Psoas muscle (tissue), 8 donors: ENCODE measurements at places on chromosomes 13 and 19. TPM values are rescaled to one million over a fixed set of nuclear protein-coding genes. Genes with fewer than 3 reads are reported as not detected.

DNA sequence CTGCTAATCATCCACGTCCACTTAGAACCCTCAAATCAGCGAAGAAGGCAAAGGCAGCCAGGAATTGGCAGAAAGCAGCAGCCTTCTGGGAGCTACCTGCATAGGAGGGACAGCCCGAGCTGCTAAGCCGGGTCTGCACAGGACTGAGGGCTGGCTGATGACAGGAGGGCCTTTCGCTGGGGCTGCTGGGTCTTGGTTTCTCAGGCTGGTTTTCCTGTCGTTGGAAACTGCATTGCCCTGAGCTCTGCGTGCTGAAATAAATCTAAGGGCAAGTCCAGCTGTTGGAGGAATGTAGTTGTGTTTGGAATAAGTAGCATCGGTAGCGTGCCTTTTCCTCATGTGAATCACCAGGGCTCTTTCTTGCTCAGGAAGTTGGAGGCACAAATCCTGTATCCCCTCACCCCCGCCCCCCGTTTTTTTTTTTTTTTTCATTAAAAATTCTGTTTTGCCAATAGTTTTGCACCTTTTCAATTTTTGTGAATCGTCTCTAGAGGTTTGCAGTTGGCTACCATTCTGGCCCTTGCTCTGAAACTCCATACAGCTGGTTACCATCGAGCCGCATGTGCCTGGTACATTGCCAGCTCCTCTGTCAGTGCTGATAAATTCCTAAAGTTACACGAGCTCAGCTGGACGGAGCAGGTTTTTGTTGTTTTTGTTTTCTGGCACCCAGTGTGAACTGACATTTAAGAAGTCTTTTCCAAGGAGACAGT lies 193.9 kb upstream of the RNF113B start:
- DNase-seq = no peak

GRCh38 chr19:50796128-50796633 lies 6.0 kb downstream of the ACP4 start:
- no peak for DNase-seq

Gene CYP4F8
- total RNA-seq = not detected

DNA sequence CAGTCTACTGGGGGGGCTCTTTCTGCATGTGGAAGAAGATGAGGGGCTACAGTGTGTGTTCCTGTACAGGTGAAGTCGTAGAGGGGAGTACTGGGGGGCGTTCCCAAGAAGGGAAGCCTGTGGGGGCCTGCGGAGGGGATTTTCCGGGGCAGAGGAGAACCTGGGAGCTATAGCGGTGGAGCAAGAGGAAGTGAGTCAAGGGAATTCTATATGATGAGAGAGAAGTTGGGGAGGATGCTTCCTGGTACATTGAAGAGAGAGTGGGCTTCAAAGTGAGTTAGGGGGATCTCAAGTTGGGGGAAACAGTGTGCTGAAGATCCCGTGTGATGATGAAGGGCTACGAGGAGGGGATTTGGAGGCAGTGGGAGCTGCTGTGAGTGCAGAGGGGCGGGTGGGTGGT lies 1.9 kb upstream of the CACNG8 start:
- DNase-seq = no peak

Gene ZNF112
- 1.6 TPM for total RNA-seq

GRCh38 chr19:28289295-28290063 lies 923.5 kb downstream of the UQCRFS1 start:
- no peak for DNase-seq

- peak; percentile 48 for DNase-seq
Measured at GRCh38 chr19:37933937-37934358, 26.9 kb downstream of the SIPA1L3 start.

DNA sequence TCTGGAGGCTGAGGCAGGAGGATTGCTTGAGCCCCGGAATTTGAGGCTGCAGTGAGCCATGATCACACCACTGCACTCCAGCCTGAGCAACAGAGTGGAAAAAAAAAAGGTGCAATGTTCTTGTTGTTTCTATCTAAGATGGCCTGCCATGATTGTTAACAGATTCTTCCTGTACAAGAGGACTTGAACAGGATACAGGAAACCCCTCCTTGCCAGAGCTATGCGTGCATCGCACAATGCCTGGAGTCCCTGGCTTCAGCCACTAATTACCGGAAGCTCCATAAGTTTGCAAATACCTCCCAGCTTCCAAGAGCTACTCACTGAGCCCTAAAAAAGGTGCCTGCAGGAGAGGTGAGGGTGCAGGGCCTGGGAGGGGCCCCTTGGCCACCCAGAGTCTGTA lies 13.1 kb upstream of the HIF3A start:
- DNase-seq = no peak

- DNase-seq = no peak
Measured at GRCh38 chr13:88217883-88218282, 546.7 kb downstream of the SLITRK5 start.

GRCh38 chr19:30656520-30657100 lies 284.4 kb downstream of the ZNF536 start:
- DNase-seq = no peak

DNA sequence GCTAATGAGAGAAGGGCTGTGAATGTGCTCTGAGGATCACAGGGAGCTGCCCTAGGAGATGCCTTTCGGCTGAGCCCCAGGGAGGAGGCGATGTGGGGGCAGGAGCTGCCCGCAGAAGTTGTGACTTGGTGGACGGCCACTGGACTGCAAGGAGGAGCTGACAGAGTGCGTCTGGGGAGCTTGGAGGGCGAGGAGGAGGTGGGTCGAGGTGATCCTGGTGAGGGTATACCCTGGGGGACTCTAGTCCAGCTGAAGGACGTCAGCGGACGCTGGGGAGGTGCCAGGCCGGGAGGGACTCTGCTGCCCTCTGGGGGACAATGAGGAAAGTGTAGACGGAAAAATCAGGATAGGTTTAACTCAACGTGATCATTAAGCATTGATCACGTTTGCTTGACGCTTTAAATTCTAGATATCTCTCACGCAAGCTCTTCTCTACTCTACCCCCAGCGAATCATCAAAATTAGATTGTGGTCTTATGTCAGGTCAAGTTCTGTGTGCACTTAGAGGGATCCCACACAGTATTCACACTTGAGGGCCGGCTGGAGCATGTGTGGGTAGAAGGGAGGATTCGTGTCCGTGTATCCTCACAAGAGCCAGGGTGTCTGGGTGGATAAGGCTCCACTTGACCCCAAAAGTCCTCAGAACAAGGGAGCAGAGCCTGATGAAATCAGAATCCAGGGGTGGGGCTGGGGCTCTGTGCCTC lies 3.3 kb upstream of the CEACAM7 start:
- no peak for DNase-seq

Gene C19orf38
- 1.2 TPM for total RNA-seq

DNA sequence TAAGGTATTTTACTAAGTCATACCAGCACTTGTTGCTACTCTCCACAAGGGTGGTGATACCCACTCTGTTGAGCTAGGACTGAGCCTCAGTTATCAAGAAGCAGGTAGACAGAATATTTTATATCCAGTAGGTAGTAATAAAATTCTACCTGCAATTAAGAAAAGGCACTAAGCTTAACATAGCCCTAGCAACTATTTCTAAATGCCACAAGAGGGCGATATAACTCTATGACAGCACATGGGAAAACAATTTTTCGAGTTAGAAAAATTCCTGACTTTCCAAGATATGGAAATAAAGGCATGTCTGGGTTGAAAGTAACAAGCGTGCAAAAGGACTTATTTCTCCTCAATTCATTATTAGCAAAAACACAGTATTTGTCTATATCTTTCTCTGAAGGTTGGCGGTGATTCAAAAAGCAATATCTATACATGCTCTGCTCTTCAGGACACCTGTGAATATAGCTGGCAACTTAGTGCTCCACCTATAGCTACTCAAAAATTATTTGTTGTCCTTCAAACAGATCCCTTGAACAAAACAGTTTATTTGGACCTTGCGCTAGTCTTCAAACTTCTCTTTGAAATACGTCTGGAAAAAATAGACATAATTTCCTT lies 14.7 kb downstream of the CCDC169 start:
- no peak for DNase-seq

DNA sequence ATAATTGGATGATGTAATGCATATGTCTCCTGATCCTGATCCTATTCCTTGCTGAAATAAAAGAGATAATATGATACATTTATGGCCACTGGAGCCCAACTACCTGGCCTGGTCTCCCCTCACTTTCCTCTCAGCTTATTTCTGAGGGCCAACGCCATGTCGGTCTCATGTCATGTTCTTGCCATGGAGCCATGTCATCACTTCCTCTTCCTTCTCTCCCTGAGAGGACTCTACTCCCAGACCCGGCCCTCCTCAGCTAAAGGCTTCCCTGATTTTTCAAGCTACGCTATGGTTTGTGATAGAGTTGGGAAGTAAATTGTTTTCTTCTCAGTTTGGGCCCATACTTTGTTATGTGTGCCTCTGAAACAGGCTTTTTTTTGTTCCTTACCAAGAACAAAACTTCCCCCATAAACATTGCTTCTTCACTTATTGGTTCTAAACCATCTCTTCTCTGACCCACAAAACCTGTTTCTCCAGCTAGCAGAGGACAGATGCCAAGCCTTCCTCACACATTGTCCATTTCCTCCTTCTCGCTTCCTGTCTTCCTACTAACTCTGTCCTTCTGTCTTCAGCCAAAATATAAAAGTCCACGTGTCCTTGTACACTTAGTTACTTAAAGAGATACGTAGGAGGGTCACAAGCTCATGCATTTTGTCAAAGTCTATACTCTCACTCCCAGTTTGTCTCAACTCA lies 319.9 kb upstream of the DACH1 start:
- no peak for DNase-seq
